ENCODE measurements at places on chromosomes 3 and 15. TPM values are rescaled to one million over a fixed set of nuclear protein-coding genes. Genes with fewer than 3 reads are reported as not detected.
A peak's percentile ranks its signal among the peaks of the same experiment; 100 is the strongest.

The RGMA gene
- total RNA-seq: 150 TPM

GRCh38 chr15:59196416-59196815 is 10.2 kb upstream of the LDHAL6B start:
- DNase-seq: no peak

- no peak for DNase-seq
Measured at GRCh38 chr3:161430307-161430706, 59.0 kb upstream of the SPTSSB start.

DNA sequence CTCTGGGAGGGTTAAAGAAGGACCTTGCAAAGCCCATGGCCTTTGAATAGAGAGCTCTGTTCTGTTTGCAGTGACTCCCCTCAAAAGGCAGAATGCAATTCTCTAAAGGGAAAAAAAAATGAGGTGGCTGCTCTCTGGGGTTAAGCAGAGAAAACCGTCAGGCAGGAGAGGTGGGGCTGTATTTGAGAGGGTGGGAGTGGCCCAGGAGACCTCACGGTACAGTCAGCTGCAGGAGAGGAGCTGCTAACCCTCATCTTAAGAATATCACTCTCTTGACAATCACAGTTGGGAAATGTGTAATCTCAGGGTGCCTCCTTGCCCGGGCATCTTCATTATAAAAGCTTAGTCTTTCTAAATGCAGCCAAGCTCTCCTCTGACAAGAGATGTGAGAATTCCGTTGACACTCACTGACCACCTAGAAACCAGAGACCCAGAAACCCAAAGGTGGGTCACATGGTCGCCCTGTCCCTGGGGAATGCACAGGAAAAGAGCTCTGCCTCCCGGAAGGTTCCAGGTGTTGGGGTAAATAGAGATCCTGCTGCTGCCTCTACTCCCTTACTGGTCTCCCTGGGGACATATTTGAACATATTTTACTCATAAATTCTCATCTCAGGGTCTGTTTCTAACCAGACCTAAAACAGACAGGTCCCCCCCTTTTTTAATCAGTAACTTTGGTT is 159.1 kb upstream of the CTDSPL start:
- DNase-seq: no peak

- no peak for DNase-seq
Measured at GRCh38 chr15:78716651-78717050, 75.6 kb upstream of the CHRNB4 start.

- DNase-seq: no peak
Measured at GRCh38 chr15:73951601-73952000, 25.3 kb downstream of the LOXL1 start.

DNA sequence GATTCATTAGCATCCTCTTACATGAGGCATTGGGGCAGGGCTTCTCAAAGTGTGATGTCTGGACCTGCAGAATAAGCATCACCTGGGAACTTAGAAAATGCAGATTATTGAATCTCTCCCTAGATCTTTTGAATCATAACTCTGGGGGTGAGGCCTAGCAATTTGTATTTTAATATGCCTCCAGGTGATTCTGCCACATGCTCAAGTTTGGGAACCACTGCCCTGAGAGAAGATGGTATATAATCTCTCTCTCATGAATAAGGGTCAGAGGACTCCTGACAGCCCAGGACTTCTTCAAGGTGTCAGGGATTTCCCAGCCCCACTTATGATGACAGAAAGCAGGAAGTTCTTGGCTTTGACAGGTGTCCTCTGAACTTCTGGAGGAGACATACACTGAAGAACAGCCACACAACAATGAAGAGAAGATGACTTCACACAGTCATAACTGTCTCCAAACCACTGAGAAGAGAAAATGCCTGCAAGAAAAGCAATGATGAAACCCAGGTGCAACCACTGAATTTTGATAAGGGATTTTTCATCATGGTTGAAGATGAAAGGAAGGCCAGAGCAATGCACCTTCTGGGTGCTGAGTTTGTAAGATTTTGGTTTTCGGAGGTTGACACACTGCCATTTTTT is 211.9 kb upstream of the MRPL3 start:
- no peak for DNase-seq

DNA sequence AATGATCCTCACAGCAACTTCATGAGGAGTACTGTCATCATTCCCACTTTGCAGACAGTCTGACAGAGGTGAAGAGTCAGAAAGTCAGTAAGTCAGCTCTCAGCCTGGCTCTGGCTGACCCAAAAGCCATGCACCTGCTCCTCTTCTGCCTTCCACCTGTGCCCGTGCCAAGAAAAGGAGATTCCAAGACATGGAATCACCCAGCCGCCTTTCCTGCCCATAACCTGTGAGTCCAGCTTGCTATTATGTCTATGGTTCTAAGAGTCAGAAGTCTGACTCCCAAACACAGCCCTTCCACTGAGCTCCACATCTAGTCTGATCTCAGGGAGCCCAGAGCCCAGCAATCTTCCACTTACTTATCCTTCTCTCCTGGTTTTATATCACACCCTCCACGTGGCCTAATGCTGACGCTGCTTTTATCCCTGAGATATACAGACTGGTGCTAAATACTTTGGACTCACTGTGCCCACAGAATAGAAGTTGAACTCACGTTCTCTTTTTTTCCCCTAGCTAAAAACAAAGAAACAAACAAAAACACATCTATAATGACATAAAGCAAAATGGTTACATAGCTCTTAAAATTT is 66.0 kb downstream of the PLD1 start:
- DNase-seq: no peak

The SCG5 gene
- not detected for total RNA-seq

- DNase-seq: peak; percentile 5
Measured at GRCh38 chr3:48273594-48274211, 32.8 kb downstream of the ZNF589 start.

The RBPMS2 gene
- total RNA-seq: 0.61 TPM

The ISLR gene
- total RNA-seq: 5.9 TPM

Measured in gastrocnemius medialis (tissue), 4 donors.